ENCODE measurements at places on chromosomes 11 and 22.

DNA sequence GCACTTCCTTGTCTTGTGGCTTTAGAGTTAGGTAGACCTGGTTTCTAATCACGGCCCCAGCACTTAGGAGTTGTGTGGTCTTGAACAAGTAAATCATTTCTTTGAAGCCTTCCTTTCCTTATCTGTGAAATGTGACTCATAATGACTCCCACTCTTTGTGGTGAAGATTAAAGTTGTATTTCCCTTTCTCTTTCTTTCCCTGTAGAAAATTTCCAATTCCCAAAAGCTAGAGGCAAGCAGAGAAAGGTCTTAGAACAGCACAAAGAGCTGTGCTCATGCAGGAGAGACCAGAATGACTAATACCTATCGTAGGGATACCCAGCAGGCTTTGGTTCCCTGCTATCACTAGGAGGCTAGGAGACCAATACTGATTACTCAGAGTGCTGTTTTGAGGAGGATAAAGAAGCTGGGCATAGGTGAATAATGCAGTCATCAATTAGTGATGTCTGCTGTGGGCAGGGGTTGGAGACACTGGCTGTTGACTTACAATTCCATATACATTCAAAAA lies 270.7 kb upstream of the SYN3 start:
- no peak for DNase-seq

GRCh38 chr11:83459798-83460197 lies 173.6 kb upstream of the CCDC90B start:
- no peak for DNase-seq

- DNase-seq = no peak
Observed at GRCh38 chr22:50485221-50486131, 1.2 kb upstream of the MIOX start.

DNA sequence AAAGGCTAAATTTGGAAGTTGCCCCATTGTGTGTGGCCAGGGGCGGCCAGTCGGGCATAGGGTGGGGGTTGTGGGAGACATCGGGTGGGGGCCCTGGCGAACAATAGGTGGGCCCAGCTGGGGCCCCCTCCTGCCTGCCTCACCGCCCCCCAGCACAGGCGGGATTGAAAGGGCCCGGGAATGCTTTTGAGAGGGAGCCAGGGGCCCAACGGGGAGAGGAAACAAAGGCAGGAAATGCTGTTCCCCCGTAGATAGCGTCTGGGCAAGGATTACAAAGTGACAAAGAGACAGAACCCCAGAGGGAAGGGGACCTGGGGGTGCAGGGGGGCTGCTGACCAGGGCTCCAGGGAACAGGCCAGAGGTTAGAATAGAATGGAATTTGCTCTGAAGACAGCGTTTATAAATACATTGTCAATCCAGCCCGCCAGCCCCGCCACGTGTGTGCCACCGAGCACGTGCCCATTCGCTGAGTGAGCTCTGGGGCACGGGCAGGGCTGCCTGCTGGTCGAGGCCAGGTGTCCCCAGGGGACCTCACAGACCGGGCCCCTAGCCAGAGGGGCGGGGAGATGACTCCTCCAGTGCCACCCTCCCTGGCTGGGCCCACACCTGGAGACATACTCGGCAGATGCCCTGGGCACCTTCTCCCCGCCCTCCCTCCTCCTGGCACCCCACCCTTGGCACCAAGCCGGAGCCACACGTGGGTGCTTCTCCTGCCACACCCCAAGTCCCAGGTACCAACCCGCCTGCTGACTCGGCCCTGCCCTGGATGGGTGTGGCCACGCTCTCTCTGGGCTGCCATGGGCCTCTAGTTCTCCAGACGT lies 9.7 kb downstream of the PDGFB start:
- no peak for DNase-seq

DNA sequence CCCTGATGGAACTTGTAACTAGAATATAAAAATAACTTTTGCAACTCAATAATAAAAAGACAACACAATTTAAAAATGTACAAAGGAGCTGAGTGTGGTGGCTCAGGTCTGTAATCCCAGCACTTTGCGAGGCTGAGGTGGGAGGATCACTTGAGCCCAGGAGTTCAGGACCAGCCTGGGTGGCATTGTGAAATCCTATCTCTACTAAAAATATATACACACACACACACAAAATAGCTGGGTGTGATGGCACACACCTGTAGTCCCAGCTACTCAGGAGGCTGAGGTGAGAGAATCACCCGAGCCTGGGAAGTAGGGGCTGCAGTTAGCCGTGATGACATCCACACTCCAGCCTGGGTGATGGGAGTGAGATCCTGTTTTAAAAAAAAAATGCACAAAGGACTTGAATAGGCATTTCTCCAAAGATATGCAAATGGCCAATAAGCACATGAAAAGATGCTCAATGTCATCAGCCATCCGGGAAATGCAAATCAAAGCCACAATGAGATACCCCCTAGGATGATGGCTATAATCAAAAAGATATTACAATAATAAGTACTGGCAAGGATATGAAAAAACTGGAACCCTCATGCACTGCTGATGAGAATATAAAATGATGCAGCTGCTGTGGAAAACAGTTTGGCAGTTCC lies 59.8 kb upstream of the SEPTIN5 start:
- DNase-seq = no peak

GRCh38 chr11:116993599-116993998 lies 104.6 kb downstream of the SIK3 start:
- DNase-seq = no peak

DNA sequence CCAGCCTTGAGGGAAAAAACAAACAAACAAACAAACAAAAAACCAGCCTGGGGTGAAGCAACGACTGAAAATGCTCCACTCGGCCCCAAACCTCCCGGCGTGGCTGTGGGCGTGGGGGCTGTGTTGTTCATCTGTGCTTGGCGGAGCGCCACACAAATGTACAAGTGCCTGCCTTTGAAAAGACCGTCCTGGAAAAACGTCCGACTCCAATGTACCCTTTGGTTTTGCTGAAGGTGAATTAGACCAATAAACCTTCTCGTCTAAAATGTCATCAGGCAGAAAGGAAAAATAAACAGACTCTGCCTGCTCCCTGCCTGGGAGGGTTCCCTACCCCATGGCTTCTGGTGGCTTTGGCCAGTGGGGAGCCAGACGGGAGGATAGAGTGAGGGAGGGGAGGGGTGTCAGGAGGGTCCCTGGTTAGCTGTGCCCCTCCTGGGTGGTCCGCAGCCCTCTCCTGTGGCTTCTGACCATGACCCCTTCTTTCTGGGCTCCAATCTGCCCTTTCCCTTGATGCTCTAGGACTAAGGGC lies 93.9 kb downstream of the TRMU start:
- no peak for DNase-seq

DNA sequence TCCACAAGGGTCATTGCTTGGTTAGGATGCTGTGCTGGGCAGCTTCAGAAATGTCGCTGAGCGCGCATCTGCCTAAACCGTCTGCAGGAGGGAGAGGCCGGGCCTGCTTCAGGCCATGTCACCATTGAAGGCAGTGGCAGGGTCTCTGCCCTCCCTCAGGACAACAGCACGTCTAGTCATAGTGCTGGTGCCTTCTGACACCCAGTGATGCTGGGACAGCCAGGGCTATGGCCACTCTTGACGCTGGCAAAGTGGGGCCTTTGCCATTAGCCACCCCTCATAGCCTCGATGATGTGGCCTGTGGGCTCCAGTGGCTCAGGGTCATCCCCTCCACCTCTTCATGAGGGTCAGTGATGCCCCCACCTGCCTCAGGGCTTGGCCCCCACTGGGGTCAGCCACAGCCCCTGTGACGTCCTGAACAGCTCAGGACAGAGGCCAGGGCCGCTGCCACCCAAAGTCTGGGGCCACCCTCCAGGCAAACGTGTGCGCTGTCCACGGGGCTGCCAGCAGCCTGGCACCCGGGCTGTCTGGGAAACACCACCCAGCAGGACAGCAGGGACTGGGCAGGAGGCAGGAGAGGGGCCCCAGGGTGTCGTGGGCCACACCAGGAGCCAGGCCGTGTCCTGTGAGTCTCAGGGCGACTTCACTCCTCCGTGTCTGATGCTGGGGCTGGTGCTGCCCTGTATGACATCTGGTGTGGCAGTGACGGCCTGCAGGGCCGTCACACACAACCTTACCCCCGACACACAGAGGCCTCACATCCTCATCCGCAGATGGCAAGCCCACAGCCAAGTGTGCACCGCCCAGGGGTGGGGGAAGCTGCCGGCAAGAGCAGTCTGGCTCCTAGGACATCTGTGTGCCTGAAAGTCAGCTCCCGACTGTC lies 42.5 kb downstream of the CERK start:
- DNase-seq = no peak

GRCh38 chr11:73478737-73479347 lies 102.6 kb downstream of the RELT start:
- DNase-seq = no peak

DNA sequence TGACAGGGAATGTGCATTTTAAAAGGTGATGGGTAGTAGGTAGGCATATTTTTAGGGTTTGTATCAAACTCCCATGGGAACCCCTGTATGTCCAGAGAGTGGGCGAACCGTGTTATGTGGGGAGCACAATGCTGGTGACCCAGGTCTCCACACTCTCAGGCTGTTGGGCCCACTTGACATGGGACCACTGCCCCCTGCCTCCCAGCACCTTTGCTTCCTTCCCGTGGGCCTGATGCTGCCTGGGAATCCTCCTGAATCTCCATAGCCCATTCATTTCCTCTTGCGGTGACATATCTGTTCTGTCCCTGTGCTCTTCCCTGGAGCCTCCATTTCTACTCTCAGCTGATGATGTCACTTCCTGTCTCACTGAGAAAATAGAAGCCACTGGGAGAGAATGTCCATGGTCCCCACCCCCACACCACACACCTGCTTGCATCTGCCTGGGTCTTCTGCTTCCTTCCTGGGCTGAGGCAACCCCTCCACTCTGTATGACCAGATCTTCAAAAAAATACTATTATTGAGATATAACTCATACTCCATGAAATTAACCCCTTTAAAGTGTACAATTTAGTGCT lies 55.8 kb upstream of the THY1 start:
- DNase-seq = no peak

DNA sequence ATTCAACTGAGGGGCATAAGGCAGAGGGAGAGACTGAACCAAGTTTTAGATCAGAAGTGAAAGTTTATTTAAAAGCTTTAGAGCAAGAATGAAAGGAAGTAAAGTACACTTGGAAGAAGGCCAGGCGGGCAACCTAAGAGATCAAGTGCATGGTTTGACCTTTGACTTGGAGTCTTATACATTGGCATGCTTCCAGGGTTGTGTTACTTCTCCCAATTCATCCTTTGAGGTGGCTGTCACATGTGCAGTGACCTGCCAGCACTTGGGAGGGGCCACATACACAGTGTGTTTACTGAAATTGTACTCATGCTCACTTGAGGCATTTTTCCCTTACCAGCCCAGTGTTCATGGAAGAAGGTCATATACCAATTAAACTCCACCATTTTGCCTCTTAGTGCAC lies 30.4 kb downstream of the CYP2R1 start:
- DNase-seq = no peak

- no peak for DNase-seq
Observed at GRCh38 chr22:20108757-20109230, 7.1 kb upstream of the RANBP1 start.

DNA sequence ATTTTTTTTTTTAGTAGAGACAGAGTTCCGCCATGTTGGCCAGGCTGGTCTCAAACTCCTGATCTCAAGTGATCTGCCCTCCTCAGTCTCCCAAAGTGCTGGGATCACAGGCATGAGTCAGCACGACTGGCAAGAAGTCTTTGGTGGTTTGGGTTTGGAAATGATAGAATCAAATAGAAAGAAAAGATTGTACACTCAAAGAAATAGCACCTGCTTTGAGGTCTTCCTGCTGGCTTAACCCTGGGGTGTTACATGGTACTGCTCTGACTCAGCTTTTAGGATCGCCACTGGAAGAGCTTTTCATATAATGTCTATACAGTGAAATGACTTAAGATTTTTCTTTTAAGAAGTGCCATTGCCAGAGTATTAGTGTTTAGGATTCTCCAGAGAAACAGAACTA lies 50.2 kb downstream of the JAM3 start:
- DNase-seq = no peak

- no peak for DNase-seq
Observed at GRCh38 chr11:126456783-126457542, 101.5 kb downstream of the ST3GAL4 start.

DNA sequence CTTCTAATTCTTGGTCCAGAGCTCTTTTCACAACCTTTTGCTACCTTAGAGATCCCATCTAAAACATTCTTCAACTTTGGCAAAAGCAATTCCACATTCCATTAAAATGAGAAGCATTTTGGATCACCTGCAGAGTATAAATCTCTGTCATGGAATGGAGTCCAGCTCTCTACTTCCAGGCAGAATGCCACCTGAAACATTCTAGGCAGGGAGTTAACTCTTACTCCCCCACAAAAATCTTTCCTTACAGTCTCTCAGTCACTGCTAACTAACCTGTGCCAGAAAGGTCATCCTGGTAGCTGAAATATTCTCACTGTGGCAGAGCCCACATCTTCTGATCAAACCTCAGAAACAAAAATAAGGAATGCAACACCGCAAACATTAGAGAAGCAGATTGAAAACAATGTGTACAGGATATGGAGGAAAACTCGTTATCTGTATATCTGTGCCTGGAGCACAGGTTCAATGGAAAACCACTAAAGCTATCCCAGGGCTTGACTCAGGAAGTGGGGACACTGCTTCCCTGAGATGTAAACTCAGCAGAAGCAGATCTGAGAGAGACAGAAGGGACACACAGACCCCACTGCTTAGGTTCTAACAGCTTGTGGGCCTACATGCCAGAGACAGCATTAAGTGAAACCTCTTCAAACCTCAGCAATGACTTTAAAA lies 78.9 kb downstream of the KCNC1 start:
- no peak for DNase-seq

DNA sequence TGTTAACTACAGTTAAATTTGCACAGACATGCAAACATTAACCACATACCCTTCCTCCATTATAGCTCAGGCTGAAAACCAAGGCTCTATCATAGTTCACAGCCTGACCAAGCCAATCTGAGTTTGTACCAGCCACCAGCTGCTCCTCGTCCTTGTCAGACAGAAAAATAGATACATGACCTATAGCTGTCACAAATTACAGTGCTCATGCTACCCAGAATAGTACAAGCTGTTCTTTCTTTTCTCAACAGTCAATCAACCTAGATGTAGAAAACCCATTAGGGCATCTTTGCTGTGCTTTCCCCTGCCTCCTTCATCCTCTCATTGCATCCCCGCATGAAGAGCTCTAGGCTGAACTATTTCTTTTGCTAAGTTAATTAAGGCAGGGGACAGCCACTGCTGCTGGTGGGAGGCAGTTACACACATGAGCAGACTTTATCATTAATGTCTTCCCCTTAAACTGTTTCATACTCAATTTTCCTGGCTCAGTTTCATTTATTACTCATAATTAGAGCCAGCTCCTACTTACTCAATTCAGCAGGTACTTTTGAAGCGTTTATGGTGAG lies 148.3 kb downstream of the TRPC6 start:
- no peak for DNase-seq

GRCh38 chr22:24728790-24729637 lies 45.5 kb downstream of the PIWIL3 start:
- DNase-seq = no peak

GRCh38 chr11:64535811-64536210 lies 55.2 kb upstream of the SLC22A12 start:
- DNase-seq = no peak

- no peak for DNase-seq
Observed at GRCh38 chr11:78323363-78323762, 94.3 kb downstream of the GAB2 start.

GRCh38 chr11:11748706-11749365 lies 92.9 kb upstream of the USP47 start:
- DNase-seq = no peak
